ENCODE measurements at places on chromosomes 4 and X. TPM values are rescaled to one million over a fixed set of nuclear protein-coding genes. Genes with fewer than 3 reads are reported as not detected.

DNA sequence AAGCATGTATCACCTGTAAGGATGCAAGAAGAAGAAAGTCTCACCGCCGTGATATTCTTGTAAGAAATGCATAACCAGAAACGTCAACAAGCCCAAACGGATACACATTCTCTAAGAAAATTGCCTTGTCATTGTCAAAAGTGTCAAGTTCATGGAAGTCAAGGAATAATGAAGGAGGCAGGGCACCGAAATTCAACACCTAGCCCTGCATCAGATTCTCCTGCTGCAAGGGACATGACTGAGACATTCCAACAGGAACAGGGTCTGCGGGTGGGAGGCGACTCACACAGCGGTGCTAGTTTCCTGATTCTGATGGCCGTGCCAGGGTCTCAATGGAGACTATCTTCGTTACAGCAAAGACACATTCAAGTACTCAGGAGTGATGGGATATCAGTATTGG is 26.7 kb downstream of the IRF2 start:
- no peak for DNase-seq

Gene SRPK3
- not detected for total RNA-seq

Gene GABRG1
- not detected for total RNA-seq

DNA sequence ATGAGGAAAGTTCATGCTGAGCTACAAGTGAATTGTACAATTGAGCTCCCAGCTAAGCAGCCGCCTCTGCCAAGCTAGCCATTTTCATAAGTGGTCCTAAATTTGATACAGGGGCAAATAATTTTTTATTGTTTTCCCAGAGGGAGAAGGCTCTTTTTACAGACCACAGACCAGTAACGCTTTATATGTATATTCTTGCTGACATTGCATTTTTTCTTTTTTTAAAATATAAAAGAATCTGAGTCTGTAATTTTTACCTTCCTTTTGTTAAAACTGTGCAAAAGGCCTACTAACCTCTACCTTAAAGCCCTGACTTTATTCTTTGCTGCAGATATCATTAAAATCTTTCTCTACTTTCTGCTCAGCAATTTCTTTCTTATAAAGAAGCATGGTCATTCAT is 501.2 kb upstream of the INTU start:
- DNase-seq: no peak

DNA sequence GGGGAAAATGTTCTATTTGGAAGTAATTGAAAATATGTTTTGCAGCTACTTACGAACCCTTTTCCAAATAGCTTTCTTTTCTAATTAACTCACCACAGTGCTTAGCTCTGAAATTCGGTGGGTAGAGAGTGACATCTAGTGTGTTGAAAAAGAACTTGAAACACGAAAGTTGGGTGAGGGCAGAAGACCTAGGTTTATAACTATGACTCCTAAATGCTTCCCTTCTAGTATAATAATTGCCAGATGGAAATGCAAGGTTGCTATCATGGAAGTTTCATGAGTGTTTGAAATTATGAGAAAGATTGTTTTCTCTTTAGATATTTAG is 77.3 kb upstream of the NOCT start:
- DNase-seq: no peak

Gene BEX2
- total RNA-seq: 33.8 TPM

Gene CT45A1
- total RNA-seq: not detected

GRCh38 chrX:21798677-21799219 is 40.7 kb upstream of the MBTPS2 start:
- DNase-seq: no peak

Gene ADGRG4
- not detected for total RNA-seq

- DNase-seq: no peak
These were observed 128.8 kb downstream of the COMMD8 start for GRCh38 chr4:47334652-47335051.

- DNase-seq: no peak
These were observed 102.5 kb downstream of the PTTG2 start for GRCh38 chr4:38062776-38063097.

DNA sequence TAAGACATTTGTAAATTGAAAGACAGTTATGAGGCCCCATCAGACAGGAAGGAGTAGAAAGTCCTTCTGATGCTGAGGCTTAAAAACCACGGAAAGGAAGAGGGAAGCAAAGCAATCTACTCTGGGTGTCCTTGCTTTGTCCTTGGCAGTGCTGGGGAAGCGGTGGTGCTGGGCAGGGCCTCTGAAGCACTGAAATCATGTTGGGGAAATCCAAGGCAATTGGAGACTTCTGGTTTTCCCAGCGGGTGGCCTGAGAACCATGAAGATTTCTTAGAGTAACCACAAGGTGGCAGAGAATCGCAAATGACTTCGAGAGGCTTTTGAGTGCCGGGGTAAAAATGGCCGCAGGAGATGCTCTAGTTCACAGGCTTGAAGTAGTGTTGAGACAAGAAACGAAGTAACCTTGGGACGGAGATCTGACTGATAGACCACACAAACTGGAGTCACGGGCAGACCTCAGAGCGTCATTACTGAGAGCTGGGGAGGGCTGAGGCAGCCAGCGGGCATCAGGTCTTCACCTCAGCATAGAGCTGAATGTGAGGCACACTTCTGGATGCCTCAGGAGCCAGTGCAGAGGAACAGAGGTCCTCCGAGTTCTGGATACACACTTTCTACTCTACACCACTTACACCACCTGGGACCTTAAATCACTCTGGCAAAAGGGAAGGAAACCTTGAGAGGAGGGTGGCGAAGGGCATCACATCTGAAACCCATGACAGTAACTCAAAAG is 130.7 kb upstream of the GPRIN3 start:
- DNase-seq: no peak

Gene SPRY1
- 9.0 TPM for total RNA-seq

Gene BEX1
- not detected for total RNA-seq

- DNase-seq: no peak
These were observed 5.8 kb downstream of the WAS start for GRCh38 chrX:48689208-48689920.

Gene MUC7
- not detected for total RNA-seq

GRCh38 chr4:142698552-142698951 is 147.5 kb downstream of the INPP4B start:
- DNase-seq: no peak

DNA sequence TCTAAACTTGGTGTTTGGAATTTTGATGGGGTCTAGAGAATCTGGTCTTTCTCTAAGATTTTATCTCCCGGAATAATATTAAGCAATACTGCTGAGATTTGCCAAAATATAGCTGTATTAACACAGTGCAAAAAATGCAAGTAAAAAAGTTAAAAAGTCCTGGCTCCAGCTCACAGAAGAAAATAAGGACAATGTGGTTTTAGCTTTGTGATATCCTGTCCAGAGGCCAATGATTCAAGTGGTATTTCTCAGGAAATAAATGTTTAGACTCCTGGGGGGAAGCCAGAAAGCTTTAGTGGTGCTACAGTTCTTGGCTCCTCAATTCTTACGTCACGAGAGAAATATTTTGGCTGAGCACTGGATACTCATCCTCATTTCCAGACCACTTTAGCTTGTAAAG is 40.9 kb upstream of the IL13RA2 start:
- no peak for DNase-seq

GRCh38 chr4:114866901-114867670 is 246.3 kb downstream of the NDST4 start:
- DNase-seq: no peak

Gene FABP2
- total RNA-seq: 0.47 TPM

DNA sequence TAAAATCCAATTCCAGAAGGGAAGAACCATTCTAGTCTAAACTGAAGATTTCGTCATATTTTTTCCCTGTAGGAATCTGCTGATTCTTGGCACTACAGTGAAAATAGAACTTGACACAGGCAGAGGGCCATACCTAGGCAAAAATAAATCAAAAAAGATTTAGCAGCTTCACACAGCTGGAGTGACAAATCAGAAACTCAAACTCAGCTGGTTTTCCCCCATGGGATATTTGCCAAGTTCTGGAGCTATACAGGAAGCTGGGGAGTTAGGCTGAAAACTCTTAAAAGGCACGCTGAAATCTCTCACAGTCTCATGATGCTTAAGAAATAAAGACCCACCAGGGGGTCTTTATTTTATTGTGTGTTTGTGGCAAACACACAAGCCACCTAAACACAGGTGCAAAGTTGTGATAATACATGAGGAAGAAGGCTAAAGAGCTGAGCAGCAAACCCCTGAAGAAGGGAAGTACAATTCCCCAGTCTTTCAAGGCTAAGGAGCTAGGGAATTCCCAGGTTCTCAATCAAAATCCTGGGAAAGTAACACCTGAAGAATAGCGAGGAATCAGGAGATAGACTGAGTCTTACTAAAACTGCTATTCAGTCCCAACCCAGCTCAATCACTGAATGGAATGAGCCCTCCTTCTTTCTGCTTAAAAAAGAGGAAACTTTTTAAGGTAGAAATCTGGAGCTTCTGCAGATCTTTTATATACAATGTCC is 32.1 kb upstream of the BEND2 start:
- no peak for DNase-seq
